ENCODE measurements at places on chromosomes 6 and 20.

DNA sequence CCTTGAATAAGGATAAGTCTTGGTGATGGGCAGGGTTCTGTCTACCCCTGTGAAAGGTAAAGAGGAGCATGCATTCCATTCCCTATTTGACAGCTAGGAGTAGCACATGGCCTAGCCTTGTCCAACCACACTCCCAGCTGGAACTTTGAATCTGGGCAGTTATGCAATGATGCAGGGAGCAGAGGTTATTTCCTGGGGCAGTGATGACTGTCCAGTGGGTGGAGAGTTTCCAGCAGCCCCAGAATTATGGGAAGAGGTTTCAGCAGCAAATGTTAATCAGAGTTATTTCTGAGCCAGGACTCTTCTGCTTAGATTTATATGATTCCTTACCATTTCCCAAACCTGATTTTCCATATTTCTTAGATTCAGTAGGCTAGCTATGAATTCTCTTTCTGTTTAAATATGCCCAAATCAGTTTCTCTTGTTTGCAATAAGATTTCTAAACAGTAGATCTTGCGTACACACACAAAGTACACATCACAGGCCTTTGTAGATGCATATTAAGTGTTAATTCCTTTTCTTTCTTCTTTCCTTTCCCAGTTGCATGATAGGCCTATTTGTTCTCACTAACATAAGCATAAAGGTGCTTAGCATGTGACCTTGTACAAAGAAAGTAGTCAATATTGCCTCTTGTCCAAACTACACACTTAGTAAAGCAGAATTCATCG lies 17.3 kb upstream of the TXLNB start:
- DNase-seq, result no peak

DNA sequence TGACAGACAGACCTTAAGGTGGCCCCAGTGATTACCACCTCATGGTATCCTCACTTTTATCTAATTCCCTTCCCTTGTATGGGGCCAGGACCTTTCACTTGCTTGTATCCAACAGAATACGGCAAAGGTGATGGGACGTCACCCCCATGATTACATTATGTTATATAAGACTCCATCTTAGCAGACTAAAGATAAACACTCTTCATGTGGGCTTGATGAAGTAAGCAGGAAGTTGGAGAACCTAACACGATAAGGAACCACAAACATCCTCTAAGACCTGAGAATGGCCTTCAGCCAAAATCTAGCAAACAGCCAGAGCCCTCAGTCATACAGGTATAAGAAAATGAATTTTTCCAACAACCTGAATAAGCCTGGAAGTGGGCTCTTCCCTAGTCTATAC lies 8.0 kb downstream of the SLC17A3 start:
- DNase-seq, result no peak

- DNase-seq, result no peak
Observed at GRCh38 chr6:8435845-8436168, 462 bp upstream of the SLC35B3 start.

GRCh38 chr6:15775741-15776140 lies 112.9 kb upstream of the DTNBP1 start:
- no peak for DNase-seq

DNA sequence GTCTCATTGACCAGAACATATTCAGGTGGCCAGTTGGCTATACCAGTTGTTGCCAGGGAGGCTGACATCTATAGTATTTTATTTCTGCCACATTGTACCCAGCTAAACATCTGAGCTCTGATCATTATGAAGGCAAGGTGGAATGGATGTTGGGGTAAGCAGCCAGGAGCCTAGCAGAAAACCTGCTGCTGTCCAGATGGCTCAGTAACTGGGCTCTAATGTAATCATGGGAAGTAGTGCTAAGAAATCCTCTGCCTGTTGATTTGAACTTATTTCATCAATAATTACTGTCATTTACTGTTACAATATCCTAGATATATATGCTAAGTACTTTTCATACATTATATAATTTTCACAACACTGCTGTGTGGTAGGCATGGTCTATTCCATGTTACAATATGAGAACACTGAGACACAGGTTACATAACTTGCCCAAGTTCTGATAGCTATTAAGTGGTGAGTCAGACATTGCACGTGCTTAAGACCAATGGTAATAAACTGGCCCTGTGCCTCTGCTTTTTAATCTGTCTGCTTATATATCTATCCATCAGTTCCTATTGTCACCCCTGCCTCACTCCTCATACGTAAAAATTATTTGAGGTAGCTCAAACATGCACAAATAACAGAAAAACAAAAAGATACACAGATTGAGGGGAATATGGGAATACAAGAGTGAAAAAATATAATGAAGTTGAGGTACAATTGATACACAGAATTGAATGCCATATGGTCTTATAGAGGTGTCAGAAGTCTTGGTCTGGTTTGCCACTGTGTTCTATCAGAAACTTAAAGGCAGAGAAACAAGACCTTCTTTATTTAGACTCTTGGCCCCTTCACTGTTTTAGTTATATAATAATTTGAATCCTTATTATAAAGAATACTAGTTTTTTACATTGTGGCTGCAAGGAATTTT lies 25.2 kb downstream of the TBPL1 start:
- DNase-seq, result no peak

GRCh38 chr6:127119102-127120022 lies 891 bp downstream of the RSPO3 start:
- DNase-seq, result no peak

DNA sequence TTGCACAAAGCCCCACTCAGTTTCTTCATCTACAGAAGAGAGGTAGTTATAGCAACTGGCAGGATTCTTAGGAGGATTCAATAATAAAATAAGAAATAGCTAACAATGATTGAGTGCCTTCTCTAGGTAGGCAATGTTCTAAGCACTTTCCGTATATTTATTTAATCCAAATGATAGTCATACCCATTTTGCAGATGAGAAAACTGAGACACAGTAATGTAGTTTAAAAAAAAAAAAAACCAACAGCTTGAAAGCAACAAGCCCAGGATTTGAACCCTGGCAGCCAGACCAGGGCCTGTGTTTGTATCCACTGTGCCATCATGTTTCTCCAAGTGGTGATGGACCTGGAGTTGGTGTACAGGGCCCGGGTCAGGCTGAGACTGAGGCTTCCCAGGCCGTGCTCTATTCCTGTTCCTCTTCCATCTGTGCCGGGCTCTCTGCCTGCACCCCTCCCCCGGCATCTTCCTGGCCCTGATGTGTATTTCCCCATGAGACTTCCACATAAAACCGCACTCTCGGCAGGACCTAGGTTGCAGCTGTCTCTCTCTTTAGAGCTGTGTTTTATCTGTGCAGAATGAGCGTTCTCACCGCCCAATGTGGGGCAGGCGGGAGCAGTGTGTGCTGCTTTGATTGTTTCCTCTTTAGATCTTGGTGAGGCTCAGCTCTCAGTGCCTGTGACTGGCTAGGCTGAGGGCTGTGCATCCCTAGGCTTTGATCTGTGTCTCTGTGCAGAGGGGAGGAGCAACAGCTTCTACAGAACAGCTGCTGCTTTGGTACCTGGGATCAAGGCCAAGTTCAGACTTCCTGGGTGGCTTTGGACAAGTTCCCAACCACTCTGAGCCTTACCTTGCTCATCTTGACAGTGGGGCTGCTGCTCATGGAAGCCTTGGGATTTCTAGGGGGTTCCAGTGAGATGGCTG lies 49.5 kb downstream of the TOX2 start:
- no peak for DNase-seq

GRCh38 chr6:10555625-10556309 lies 34.6 kb downstream of the GCNT2 start:
- DNase-seq, result no peak

DNA sequence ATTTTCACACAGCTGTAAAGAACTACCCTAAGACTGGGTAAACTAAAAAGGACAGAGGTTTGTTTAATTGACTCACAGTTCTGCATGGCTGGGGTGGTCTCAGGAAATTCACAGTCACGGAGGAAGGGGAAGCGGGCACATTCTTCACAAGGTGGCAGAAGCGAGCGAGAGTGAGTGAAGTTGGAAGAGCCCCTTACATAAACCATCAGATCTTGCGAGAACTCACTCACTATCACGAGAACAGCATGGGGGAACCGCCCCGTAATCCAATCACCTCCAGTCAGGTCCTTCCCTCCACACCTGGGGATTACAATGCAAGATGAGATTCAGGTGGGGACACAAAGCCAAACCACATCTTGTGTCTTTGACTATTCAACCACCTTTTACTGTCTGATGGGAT lies 700.5 kb downstream of the TENT5A start:
- no peak for DNase-seq

DNA sequence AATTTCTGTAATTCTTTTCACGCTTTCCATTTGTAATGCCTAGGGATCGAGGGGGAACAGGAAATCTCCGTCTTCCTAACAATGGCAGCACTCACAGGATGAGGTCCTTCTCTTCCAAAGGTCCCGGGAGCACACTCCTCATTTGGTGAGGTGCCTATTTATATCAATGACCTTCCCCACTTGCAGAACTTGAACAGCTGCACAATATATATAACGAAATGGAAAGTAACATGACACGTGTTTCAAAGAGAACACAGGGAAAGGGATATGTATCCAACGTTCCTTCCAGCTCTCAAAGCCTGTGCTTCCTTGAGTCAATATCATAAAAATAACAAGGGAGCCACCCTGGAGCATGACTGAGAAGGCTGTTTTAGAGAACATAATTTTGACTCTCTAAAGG lies 78.6 kb upstream of the RBM24 start:
- no peak for DNase-seq

DNA sequence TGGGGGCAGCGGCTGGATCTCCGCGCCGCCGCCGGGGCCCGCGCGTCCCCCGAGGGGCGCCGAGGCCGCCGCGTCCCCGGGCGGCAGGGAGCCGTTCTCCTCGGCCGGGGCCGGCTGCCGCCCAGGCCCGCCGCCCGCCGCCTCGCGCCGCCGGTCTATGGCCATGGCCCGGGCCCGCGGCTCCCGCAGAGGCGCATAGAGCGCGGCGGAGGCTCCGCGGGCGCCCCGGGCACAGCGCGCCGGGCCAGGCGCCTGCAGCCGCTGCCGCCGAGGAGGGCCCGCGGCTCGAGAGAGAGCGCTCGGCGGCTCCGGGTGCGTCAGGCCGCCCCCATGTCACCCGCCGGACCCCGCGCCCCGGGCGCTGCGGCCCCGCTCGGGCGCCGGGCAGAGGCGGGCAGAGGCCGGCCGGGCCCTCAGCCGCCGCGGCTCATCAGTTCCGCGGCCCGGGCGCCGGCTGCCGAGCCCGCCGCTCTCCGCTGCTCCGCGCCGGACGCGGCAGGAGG lies 404 bp downstream of the SLC22A23 start:
- DNase-seq, result no peak

GRCh38 chr6:16217156-16217721 lies 21.1 kb upstream of the GMPR start:
- no peak for DNase-seq

- no peak for DNase-seq
Observed at GRCh38 chr20:23096986-23097520, 10.9 kb upstream of the CD93 start.

- no peak for DNase-seq
Observed at GRCh38 chr6:101980924-101981323, 587.4 kb downstream of the GRIK2 start.

- no peak for DNase-seq
Observed at GRCh38 chr6:11329726-11330412, 97.4 kb upstream of the NEDD9 start.

DNA sequence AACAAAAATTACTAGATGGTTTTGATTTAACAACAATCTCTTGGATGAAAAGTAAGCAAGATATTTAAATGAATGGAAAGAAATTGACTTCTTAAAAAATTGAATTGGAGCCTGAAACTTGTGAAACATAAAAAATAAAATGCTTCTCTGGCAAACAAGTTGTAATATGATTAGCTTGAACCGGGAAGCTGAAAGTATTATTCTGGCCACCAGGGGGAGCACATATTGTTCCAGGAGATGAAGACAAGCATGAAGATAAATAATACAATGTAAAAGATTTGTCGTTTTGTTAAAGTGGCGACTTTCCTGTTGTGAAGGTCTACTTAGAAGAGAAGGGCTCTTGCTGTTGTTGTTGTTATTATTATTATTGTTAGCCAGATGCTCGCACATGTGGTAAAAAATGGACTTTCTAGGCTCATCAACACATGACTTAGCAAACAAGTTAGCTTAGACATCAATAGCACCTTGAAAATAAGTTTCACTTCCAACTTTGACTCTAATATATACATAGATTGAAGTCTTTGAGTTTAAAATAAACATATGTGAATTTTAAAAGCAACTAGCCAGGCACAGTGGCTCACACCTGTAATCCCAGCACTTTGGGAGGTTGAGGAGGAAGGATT lies 14.2 kb downstream of the PAX1 start:
- no peak for DNase-seq

DNA sequence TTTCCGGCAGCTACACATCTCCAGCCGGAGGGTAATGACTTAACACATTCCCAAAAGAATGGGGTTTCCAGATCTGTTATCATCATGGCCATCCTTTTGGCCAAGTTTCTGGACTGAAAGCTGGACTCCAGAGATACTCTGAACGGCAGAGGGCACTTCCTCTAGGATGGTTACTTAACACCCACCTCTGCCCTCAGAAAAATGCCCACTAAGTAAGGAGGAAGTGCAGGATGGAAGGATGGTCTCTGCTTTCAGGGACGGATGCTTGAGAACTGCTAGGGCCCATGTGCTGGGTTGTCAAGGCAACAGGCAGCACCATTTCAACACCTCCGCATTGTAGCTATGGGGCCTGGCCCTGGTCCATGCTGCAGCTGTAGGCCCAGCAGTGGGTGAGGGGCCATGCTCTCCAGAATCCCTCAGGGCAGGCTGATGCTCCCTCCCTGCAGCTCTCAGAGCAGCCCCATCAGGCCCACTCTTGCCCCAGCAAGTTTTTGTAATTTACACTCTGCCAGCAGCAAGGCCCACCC lies 16.5 kb upstream of the TGM3 start:
- no peak for DNase-seq

DNA sequence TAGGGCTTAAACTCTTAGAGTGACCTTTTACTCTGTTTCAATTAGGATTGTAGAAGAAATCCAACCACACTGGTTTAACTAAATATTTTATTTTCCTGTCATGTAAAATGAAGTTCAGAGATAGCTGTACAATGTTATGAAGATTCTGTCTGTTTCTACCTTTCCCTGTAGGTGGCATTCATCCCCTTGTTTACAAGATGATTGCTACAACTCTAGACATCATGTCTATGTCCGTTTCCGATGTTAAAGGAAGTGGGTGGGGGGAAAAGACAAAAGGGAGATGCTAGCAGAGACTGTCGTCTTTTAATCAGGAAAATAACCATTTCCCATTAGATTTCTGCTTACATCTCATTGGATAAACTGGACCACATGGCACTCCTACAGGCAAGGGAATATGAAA lies 30.9 kb upstream of the RIMS1 start:
- DNase-seq, result no peak

GRCh38 chr6:16635810-16636602 lies 125.3 kb downstream of the ATXN1 start:
- DNase-seq, result no peak

All from stimulated activated CD8-positive, alpha-beta memory T cell treated with anti-CD3 and anti-CD28 coated beads, Interleukin-2, amount 100 ng/mL, for 1 hour (primary cell).